ENCODE measurements at places on chromosomes 4 and X. TPM values are rescaled to one million over a fixed set of nuclear protein-coding genes. Genes with fewer than 3 reads are reported as not detected.

DNA sequence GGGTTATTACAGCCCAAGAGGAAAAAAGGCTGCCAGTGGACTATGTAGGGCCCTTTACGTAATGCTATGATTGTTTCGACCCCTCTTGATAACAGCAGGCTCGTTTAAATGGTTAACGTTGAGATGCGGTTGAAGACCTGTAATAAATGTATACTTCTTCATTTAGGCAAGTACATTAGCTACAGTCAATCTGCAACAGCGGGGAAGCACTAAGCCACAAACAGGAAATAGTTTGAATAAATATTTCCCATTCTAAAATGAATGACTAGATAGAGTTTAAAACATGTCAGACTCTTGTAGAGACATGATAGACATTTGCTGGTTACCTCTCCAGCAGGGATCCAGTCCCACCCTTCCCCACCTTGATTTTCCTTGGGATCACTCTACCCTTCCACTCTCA is 38.1 kb upstream of the STIM2 start:
- peaks cover 4% of the 10 kb centered on the region for H3K4me1 ChIP-seq
- H3K27me3 ChIP-seq = no peaks in the 10 kb centered on the region
- DNase-seq = no peak

UGT2B15 gene
- total RNA-seq = 0.57 TPM

HSD17B13 gene
- 0.31 TPM for total RNA-seq

- no peak overlapping the region for H3K4me3 ChIP-seq
- no peaks in the 10 kb centered on the region for H3K27me3 ChIP-seq
- H3K27ac ChIP-seq = no peak overlapping the region
- DNase-seq = no peak
- peaks cover 2% of the 10 kb centered on the region for H3K4me1 ChIP-seq
Measured at GRCh38 chr4:119550857-119551532, 77.6 kb downstream of the PDE5A start.

USP38 gene
- total RNA-seq = 20.8 TPM

PDCL2 gene
- not detected for total RNA-seq

All from progenitor cell of endocrine pancreas (in vitro differentiated cells).